ENCODE measurements at places on chromosomes 12 and 14.

DNA sequence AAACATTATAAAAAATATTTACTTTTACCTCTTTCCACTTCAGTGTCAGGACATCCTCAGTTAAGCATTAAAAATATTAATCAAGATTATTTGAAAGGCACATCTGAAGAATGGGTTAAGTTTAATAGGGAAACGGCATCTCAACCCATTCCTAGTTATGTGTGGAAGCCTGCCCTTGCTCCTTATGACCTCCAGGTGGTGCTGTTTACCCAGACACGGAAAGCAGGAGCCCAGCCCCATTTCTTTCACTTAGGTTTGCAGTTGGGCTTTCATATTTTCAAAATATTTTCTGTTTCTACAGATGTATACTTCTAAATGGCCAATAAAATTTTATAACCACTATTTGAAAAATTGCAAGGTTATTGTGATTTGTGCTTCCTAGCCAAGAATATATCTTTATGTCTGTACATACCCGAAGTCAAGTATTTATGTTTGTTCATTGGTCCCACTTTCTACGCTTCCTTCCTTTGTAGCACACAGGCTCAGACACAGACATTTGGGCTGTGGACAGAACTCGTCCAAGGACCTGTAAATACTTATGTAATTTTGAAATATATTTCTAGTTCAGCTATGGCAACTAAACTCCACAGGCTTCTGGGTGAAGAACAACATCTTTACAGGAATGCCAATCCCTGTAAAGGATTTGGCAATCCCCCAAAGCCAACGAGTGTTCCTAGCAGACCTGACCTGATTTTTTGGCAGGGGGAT lies 247.1 kb downstream of the AKAP6 start:
- no peak for DNase-seq

DNA sequence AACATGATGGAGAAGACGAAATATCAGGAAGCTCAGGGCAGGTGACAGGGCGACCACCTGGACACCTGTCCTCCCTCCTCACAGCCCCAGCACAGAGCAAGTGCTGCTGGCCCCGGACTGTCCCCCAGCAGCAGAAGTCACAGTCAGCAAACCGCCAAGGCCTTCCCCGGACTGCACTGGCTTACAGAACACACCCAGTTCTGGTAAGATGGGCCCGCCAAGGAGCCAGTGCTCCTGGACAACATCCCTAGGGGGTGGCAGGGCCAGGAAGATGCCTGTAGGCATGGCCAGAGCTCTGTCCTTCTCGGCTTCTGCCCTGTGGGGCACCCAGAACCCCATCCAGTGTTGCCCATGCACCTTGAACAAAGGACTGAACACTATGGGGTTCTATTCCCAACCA lies 77.9 kb downstream of the BCL11B start:
- no peak for DNase-seq

GRCh38 chr14:32027255-32027939 lies 49.7 kb upstream of the ARHGAP5 start:
- no peak for DNase-seq

DNA sequence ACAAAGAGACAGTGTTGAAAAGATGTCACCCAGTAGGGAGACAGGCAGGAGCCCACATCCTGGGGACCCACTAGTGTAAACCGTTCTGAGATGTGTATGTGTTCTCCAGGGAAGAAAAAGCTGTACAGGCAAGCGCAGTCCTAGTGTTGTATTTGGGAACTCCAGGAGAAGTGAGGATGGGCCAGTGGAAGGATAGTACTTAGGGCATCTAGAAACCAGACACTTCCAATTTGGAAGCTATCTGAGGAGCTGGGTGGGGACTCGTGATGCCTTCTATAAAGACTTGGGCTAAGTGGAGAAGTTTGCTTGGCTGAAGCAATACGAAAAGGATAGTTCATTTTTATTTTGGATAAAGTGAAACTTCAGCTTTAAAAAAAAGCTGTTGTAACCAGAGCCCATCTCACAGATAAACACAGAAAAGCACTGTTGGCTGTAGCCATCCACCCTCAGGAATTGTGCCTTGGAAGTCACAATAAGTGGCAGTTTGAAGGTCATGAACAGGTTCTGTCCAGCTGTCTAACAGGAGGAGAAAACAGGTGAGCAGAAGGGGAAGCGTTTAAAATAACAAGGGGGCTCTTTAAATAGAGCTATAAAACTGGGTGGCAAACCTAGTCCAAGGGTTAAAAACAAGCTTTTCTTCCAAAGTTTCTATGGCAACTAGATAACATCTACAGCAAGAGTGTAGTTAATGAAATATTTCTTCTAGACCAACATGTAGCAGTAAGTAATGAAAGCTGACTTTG lies 108.0 kb upstream of the ARHGAP5 start:
- DNase-seq = no peak

- no peak for DNase-seq
Measured at GRCh38 chr12:13278249-13278787, 81.8 kb downstream of the EMP1 start.

DNA sequence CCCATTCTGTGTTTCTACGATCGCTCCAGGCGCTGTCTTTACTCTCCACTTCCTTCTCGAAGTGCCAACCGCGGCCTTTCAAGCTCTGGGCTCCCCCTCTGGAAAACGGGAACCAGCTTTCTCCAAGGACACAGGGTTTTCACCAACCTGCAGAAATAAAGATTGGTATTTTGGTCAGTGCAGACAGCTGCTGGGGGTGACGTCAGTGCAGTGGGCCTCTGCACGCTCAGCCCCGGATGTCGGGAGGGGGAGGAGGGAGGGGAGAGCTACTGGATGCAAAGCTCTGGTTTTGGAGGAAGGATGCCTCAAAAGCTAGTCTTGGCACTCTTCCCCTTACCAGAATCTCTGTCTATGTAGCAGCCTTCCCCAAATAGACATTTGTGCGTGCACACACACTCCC lies 19.9 kb downstream of the HRK start:
- peak; percentile 22 for DNase-seq

DNA sequence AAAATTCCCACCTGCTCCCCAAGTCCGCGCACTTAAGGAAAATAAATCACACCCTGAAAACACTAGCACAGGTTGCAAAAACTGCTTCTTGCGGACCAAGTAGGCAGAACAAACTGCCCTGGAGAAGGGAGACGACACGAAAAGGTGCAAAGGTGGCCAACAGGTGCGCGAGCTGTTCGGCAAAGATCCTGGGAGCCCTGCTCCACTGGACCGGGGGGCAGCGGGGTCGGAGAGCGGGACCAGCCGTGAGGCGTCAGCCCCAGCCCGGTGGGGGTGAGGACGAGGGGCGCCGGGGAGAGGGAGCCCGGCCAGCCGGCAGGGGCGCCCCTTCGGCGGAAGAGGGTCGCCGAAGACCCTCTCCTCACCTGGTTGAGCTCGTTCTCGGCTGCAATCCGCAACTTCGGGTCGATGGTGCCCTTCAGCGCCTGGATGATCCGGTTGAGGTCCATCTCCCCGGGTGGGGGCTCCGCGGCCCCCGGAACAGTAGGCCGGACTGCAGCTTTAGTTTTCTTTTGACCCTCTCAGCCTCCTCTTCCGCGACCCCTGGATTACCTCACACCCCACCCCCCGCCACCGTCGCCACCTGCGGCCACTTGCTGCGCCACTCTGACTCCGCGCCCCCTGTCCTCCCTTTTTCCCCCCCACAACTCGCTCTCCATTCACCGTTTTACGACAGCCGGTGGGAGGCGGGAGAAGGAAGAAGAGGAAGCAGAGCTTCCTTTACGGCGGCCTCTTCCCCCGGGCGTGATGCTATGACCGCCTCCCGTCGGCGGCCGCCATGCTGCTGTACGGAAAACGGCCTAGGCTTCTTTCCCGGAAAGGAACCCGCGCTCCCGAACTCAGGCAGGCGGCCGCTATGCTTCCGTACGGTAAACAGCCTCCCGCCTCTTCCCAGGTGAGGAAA lies at the start of gene IPO8:
Gene IPO8, minus strand, starts transcription at position 671 of the 904 bp plus-strand sequence. Its CDS starts 222 bp downstream, at position 449.
- no peak for DNase-seq

DNA sequence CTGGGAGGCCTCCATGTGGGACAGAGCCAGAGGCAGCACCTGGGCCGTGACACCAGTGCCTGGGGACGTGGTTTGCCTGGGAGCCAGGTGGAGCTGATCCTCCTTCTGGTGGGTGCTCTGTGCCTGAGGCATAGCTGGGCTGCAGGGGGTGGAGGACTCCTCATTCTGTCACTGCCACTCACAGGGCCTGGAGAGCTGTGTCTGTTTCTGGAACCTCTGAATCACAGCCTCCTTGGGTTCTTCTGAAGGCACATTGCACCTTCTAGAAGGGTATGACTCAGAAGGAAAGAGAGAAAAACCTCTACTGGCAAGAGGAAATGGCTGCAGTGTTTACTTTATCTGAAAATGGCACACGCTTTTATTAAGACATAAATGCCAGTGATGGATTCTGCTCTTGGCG lies 659.8 kb downstream of the VRK1 start:
- DNase-seq = no peak

DNA sequence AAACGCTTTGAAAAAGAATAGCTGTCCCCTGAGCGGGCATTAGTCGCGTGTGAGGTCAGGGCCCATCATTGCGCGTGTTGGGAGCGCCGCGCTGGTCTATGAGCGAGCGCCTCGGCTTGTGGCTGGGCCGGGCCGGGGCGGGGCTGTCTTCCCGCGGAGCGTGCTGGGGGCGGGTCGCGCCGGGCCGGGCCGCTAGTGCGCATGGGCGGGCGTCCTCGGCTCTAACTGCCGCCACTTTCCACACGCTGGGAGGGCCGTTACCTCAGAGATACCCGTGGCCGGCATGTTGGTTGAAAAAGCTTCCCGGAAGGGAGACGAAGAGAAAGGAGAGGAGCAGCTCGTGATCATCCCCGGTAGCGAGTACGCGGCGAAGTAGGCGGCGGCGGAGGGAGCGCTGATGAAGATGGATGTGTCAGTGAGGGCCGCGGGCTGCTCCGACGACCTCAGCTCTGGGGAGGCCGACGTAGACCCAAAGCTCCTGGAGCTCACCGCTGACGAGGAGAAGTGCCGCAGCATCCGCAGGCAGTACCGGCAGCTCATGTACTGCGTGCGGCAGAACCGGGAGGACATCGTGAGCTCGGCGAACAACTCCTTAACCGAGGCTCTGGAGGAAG lies at the start of gene EID3:
Gene EID3, plus strand, starts transcription at position 202 of the 614 bp plus-strand sequence. Its CDS starts 196 bp downstream, at position 398.
- DNase-seq = no peak

- DNase-seq = no peak
Measured at GRCh38 chr14:67734675-67735074, 33.0 kb downstream of the RDH12 start.

- no peak for DNase-seq
Measured at GRCh38 chr14:77241955-77242354, 29.1 kb downstream of the NGB start.
